ENCODE measurements at places on chromosomes 3 and 15. TPM values are rescaled to one million over a fixed set of nuclear protein-coding genes. Genes with fewer than 3 reads are reported as not detected.

DNA sequence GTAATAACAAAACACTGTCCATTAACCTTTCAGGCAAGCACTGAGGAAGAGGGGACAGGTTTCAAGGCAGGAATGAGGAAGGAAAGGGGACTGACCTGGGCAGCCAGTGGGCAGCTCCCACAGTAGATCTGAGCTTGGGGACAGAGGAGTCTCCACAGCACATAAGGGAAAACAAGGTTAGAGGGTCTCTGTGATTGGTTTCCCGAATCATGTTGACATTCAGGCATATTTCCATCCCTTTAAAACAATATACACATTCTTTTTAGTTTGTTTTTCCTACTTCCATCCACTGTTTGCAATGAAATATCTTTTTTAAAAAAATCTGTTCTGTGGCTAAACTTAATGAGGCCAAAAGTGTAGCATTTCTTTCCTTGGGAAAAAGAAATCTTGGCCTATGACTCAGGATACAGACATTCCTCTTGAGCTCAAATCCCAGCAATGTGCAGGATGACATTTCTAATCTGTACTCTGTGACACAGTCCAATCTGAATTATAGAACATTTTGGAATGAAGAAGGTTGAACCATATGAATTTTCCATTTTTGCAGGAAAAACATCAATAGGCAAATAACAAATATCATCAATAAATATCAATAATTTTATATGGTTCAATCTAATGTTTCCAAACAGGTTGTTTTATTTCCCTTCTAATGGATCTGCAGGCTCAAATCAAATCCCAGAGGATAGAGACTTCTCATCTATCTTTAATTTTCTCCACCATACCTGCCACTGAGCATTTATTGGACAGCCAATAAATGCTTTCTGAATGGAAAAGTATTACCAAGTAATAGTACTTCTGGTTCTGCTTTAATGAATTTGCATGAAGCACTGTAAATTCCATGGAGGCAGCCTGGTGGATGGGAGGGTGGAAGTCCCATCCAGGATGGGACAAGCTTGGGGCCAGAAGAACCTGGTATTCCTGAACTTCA lies 54.1 kb downstream of the ITGB5 start:
- H3K27ac ChIP-seq = no peak overlapping the region
- no peaks in the 10 kb centered on the region for H3K36me3 ChIP-seq
- H3K27me3 ChIP-seq = peaks cover 30% of the 10 kb centered on the region
- peaks cover 17% of the 10 kb centered on the region for H3K4me1 ChIP-seq
- DNase-seq = no peak

GRCh38 chr3:12042638-12043037 lies 38.5 kb downstream of the SYN2 start:
- H3K27me3 ChIP-seq = peaks cover 23% of the 10 kb centered on the region
- no peak for DNase-seq

The CDCP1 gene
- 21.7 TPM for total RNA-seq

DNA sequence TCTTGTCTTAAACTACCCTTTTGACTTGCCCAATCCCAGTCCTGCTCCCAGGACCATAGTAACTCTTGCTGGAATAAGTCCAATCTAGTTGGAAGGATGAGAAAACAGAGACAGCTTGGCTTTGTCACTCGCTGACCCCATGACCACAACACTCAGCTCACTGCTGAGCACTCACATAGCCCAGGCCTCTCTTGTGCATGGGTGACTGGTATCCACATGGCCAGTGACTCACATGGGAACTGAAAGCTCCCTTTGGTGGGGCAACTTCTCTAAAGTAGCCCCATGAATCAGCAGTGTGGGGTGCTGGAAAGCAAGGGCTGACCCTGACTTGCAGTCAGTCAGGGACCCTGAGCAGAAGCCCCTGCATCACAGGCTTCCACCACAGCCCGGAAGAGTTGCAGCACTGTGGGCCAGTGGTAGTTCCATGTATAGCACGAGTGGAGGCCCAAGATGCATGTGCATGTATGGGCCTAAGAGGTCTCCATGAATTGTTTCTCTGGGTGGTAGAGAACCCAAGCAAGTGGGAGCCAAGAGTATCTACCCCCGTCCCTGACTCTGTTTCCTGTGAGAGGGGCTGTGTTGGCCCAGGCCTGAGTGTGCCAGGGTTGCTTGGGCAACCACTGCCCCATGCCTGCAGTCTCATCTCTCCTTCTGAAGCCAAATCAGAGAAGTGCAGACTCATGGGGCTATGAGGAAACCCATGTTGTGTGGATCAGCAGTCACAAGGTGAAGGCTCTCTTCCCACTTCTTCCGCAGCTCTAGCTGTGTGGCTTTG lies 62.1 kb upstream of the XCR1 start:
- peaks cover 32% of the 10 kb centered on the region for H3K27me3 ChIP-seq
- H3K27ac ChIP-seq = no peak overlapping the region
- no peak overlapping the region for H3K4me3 ChIP-seq
- DNase-seq = no peak

The SKOR1 gene
- 0.29 TPM for total RNA-seq

- no peaks in the 10 kb centered on the region for H3K36me3 ChIP-seq
- H3K27me3 ChIP-seq = no peaks in the 10 kb centered on the region
- no peak overlapping the region for H3K27ac ChIP-seq
Measured at GRCh38 chr3:5606884-5607472, 419.5 kb downstream of the EDEM1 start.

GRCh38 chr3:31050296-31050695 lies 155.8 kb upstream of the GADL1 start:
- H3K4me1 ChIP-seq = peaks cover 2% of the 10 kb centered on the region
- no peak for DNase-seq
- H3K27ac ChIP-seq = no peak overlapping the region
- H3K27me3 ChIP-seq = no peaks in the 10 kb centered on the region

The TM6SF1 gene
- total RNA-seq = 12.5 TPM

DNA sequence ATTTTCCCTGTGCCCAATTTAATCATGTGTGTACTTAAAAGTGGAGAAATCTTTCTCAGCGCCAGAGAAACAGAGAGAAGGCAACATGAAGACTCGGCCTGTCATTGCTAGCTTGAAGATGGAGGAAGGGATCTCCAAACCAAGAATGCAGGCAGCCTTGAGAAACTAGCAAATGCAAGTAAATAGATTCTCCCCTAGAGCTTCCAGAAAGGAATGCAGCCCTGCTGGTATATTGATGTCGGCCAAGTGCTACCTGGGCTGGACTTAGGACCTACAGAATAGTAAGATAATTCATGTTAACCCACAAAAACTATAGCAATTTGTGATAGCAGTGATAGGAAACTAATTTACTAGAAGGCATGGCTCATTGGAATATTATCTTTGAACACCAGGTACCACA lies 150.9 kb upstream of the ABI3BP start:
- no peak overlapping the region for H3K4me3 ChIP-seq
- H3K4me1 ChIP-seq = no peaks in the 10 kb centered on the region
- DNase-seq = no peak
- no peak overlapping the region for H3K27ac ChIP-seq
- no peaks in the 10 kb centered on the region for H3K36me3 ChIP-seq
- H3K27me3 ChIP-seq = peaks cover 15% of the 10 kb centered on the region

DNA sequence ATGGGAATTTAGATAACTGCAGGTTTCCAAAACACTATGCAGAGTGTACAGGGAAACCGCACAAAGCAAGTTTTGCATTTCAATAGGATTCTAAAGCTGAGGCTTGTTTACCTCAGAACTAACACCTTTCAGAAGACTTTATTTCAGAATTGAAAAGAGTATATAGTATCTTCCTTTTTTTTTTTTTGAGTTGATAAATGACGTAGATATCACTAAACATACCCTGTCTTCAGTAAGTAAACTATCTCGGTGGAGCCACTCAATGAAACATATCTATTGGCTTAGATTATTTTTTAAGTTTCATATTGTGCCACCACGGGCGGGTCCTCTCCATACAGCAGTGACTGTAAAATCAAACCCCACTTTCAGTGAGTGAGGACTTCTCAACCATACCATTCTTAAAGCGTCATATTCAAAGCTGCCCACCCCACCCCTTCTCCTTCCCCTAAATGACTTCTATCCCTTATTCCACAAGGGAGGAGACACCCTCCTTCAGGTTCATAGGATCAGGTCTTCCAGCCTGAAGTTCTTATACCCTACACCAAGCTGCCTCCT lies 2.0 kb upstream of the TBL1XR1 start:
- peak overlapping the region; percentile 94 for H3K27ac ChIP-seq
- H3K36me3 ChIP-seq = peaks cover 20% of the 10 kb centered on the region
- DNase-seq = peak; percentile 12
- peak overlapping the region; percentile 70 for H3K4me3 ChIP-seq

DNA sequence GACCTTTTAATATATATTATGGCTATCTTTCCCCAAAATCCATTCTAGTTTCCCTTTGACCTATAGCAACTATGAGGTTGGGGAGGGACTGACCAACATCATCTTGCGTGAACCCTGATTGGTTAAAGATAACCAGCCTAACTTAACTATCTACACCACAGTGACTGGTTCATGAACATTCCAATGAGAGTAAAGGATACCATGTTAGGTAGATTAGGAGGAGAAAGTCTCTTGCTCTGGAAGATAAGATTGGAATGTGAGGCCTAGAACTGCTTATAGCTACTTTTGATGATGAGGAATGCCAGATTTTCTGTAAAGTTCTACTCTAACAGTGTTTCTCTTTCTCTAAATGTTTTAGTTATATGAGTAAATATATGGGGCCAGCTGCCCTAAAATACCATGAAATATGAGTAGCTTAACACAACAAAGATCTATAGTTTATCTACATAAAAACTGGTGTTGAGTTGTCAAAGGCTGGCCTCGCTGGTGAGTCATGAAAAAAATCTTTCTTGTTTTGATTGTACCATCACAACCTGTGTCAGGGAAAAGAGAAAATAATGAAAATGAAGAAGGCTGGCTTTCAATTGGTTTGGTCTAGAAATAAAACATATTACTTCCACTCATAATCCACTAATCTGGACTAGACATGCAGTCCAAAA lies 481.4 kb downstream of the NSUN3 start:
- no peak for DNase-seq
- H3K36me3 ChIP-seq = no peaks in the 10 kb centered on the region
- no peak overlapping the region for H3K27ac ChIP-seq
- no peaks in the 10 kb centered on the region for H3K4me1 ChIP-seq
- H3K4me3 ChIP-seq = no peak overlapping the region

The IL5RA gene
- total RNA-seq = not detected

- no peaks in the 10 kb centered on the region for H3K4me1 ChIP-seq
- no peak overlapping the region for H3K4me3 ChIP-seq
- H3K36me3 ChIP-seq = peaks cover 6% of the 10 kb centered on the region
- DNase-seq = no peak
- H3K27ac ChIP-seq = no peak overlapping the region
Measured at GRCh38 chr3:143648708-143649107, 199.6 kb downstream of the SLC9A9 start.

- no peak overlapping the region for H3K27ac ChIP-seq
- H3K4me1 ChIP-seq = no peaks in the 10 kb centered on the region
- DNase-seq = no peak
- H3K27me3 ChIP-seq = peaks cover 5% of the 10 kb centered on the region
- no peaks in the 10 kb centered on the region for H3K36me3 ChIP-seq
Measured at GRCh38 chr15:101477851-101478362, 11.6 kb downstream of the PCSK6 start.

- no peak overlapping the region for H3K27ac ChIP-seq
- DNase-seq = no peak
- H3K4me1 ChIP-seq = no peaks in the 10 kb centered on the region
Measured at GRCh38 chr3:89787485-89787884, 680.1 kb downstream of the EPHA3 start.

GRCh38 chr3:164608554-164609276 lies 469.6 kb downstream of the SI start:
- no peaks in the 10 kb centered on the region for H3K4me1 ChIP-seq
- no peaks in the 10 kb centered on the region for H3K36me3 ChIP-seq
- no peak overlapping the region for H3K4me3 ChIP-seq
- no peaks in the 10 kb centered on the region for H3K27me3 ChIP-seq

The COL6A6 gene
- not detected for total RNA-seq

DNA sequence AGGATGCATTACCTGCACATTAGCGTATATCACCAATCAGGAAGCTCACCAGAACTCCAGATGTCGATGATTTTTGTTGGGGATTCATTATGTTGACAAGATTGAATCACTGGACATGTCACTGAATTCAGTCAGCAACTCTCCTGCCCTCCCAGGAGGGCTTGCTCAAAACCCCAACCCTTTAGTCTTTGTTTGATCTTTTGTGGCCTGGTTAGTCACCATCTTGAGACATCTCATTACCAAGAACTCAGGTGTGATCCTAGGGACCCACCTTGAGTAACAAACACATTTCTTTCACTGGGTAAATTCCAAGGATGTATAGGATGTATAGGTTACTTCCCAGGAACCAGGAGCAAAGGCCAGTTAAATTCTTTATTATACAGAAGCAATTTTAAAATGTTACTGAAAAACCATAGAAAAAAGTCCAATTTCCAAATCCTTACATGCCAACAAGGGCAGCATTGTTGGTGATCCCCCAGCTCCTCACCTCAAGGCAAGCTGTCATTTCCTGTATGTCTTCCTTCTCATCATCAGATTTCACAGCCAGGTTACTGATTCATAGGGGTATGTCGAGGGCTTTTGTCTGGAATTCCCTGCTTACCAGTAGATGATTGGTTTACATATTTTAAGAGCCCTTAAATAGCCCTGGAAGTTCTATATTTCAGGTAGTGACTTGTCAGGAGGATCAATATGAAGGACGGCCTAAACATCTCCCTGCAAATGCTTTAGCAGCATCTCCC lies 11.7 kb downstream of the SNRPN start:
- no peak for DNase-seq
- no peak overlapping the region for H3K4me3 ChIP-seq
- H3K36me3 ChIP-seq = peaks cover 62% of the 10 kb centered on the region
- H3K27me3 ChIP-seq = no peaks in the 10 kb centered on the region
- H3K27ac ChIP-seq = no peak overlapping the region
- no peaks in the 10 kb centered on the region for H3K4me1 ChIP-seq

The ST3GAL6 gene
- 0.08 TPM for total RNA-seq

DNA sequence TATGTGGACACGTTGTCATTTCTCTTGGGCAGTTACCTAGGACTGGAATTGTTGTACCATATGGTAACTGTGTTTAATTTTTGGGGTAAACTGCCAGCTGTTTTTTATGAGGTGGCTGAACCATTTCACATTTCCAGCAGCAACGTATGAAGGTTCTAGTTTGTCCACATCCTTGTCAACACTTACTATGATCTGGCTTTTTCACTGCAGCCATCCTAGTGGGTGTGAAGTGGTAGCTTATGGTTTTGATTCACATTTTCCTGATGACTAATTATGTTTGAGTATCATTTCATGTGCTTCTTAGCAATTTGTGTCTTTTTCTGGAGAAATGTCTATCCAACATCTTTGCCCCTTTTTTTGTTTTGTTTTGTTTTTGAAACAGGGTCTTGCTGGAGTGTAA lies 96.2 kb downstream of the VGLL4 start:
- H3K4me3 ChIP-seq = no peak overlapping the region
- DNase-seq = no peak

The SIN3A gene
- total RNA-seq = 106 TPM

DNA sequence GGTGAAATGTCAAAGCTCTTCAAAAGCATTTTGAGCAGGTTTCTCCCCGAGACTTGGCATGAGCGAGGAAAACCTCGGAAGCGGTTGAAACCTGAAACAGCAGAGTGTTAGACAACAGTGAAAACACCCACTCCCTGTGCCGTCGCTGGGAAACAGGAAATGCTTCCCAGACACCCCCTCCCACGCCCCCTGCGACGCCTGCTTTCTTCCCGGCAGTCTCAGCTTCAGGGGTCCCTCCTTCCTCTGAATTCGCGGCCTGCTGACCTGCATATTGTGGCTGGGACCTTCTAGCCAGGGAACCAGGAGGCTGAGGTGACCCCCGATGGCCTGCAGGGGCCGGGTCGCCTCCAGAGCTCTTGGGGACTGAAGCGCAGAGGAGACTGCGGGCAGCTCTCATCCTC lies 250.6 kb upstream of the LYSMD4 start:
- no peaks in the 10 kb centered on the region for H3K4me1 ChIP-seq
- H3K27me3 ChIP-seq = no peaks in the 10 kb centered on the region
- H3K36me3 ChIP-seq = no peaks in the 10 kb centered on the region
- H3K27ac ChIP-seq = no peak overlapping the region
- DNase-seq = no peak
- H3K4me3 ChIP-seq = no peak overlapping the region
